ENCODE measurements at places on chromosomes 7 and 10.

DNA sequence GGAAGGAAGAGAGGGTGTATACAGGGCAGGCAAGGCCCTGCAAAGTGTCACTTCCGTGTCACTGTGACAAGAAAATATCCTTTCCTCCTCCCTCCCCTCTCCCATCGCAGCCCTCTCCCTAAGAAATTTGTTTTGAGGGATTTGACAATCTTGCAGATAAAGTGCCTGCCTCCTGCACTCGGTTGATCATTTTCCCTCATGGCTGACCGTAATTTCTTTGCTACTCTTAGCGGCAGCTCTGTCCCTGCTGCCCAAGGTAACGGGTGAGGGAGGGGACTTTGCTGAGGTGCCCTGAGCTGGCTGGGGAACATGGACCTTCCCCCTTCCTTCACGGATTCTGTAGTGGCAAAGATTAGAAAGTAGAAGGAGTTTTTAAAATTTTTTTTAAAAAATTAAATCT lies 179.1 kb downstream of the TCF7L2 start:
- no peak for DNase-seq

DNA sequence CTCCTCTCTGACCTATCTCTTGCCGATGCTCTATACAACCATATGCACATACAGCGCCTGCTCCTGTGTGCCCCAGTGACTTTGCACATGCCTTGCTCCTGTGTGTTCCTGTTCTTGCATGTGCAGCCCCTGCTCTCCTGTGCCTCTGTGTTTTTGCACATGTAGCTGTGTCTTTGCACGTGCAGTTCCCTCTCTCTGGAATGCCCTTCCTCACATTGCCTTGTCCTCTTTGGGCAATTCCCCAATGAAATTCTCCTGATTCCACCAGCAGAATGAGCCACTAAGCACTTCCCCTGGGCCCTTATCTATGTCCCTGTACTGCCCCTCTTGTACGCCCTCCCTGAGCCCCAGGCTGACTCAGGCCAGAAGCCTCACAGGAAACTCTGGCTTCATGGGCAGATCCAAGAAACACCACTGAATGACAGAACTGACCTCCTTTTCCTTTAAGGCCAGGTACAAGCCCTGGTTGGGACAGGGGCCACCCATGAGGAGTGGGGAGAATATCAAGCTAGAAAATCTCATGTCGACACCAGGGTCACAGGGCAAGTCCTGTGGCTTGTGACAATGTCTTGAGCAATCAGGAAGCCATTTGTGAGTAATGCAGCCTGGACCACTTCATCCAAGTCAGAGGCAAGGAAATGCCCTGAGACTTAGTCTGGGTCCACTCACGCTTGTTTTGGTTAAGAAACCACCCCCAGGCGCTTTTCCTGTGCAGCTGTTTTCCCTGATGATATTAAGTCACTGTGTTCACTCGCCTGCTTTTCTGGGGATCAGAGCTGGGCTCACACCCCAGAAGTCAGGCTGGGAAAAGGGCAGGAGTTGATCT lies 1.9 kb upstream of the ARHGAP22 start:
- DNase-seq: no peak

GRCh38 chr10:22607261-22607660 lies 107.1 kb downstream of the PIP4K2A start:
- no peak for DNase-seq

GRCh38 chr7:73715648-73716317 lies 3.7 kb downstream of the STX1A start:
- DNase-seq: no peak

DNA sequence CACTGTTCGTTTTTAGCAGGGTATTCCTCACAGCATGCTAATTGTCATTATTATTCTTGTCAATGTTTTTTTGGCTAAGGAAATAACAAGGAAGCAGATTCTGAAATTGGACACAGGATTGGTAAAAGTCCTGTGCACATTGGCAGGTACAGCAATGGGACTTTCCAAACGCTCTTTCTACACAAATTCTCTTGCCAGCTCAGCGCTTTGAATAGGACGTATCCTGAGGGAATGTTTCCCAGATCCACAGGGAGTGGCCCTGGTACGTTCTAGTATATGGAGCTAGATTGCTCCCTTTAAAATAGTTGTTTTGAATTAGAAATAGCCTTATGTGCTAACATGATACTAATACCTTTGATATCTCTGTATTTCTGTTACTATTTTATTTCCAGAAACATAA lies 82.8 kb upstream of the GRB10 start:
- no peak for DNase-seq
